ENCODE measurements at places on chromosomes 12 and 14.

GRCh38 chr12:25592725-25593495 lies 39.8 kb upstream of the LMNTD1 start:
- no peak for DNase-seq

GRCh38 chr14:93032421-93032936 lies 83.2 kb downstream of the ITPK1 start:
- no peak for DNase-seq

DNA sequence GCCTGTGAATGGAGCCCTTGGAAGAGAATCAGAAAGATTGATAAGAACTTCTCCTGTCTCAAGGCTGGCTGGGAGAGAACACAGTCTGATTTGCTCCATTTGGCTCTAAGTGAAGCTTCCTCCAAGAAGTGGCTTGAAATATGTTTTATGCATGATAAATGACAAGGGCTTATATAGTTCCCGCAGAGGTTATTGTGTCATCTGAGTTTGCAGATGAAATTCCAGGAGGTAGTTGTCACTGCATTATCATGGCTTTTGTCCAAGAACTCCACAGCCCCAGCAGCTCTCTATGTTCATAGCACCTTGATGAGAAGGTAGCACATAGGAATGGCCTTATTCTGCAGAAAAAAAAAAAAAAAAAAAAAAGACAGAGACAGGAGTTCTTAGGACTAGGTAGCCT lies 108.5 kb downstream of the DACT1 start:
- no peak for DNase-seq

DNA sequence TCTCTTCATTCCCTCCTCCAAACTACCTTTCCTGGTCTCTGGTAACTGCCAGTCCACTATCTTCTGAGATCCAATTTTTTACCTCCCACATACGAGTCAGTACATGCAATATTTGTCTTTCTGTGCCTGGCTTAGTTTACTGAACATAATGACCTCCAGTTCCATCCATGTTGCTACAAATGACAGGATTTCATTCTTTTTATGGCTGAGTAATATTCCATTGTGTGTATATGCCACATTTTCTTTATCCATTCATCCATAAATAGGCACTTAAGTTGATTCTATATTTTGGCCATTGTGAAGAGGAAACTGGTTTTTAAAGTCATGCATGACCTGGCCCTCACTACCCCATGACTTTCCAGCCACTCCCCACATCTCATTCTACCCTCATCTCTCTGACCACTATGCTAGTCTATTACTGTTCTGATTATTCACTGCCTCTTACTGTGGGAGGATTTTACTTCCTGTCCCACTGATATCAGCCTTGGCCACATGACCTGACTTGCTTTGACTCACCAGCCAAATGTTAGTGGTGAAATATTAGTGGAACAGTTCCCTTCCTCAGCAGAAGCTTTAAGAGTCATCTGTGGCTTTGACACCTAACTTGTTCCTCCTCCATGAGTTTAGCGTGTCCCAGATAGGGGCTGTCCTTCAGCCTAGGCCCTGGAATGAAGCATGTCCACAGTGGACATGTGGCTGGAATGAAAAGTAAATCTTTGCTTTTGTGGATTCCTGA lies 52.2 kb downstream of the GOLGA5 start:
- no peak for DNase-seq

DNA sequence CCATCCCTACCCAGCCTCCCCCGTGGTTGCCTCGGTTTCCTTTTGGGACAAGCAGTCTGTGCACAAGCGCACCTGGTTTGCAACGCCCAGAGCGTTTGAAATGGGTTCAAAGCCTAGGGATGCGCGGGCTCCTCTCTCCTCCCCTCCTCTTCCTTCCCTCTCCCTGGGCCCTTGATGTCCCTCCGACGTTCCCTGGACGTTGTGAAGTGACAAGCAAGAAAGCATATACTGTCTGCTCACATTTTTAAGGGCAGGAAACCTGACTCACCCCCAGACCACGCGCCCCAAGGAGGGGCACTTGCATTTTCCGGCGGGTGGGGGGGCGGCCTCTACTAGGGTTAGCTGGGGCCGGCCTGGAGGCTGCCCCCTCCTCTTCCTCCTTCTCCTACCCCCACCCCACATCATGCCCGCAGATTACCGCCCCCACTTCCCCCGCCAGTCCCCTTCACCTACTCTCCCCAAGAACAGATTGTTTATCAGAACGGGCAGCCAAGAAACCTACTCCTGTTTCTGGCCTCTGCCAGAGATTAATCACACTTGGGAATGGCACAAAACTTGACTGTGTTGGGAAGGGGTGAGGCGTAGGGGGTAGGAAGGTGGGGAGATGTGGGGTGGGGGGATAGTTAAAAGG lies 9.5 kb upstream of the IRF2BPL start:
- no peak for DNase-seq

- no peak for DNase-seq
Measured at GRCh38 chr14:30264161-30264560, 294.8 kb upstream of the G2E3 start.

GRCh38 chr12:51127050-51127729 lies 43.8 kb upstream of the CSRNP2 start:
- DNase-seq: no peak

DNA sequence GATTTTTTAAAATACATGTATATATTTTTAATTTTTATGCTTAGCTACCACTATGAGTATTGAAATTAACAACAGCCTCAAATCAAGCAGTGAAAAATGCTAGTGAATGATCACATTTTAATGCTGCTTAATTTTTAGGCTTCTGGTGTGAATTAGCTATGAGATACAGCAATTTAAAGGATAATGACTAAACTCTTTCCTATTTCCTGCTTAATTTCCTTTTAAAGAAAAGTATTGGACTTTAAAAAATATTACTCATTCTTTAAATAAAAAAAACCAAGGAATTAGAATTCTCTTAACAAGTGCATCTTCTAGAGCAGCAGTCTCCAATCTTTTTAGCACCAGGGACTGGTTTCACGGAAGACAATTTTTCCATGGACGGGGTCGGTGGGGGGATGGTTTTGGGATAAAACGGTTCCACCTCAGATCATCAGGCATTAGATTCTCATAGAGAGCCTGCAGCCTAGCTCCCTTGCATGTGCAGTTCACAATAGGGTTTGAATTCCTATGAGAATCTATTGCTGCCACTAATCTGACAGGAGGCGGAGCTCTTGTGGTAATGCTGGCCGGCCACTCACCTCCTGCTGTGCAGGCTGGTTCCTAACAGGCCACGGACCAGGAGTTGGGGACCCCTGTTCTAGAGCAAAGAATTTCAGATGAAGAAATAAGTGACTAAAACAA lies 18.6 kb upstream of the NTN4 start:
- no peak for DNase-seq

- no peak for DNase-seq
Measured at GRCh38 chr14:101454229-101454628, 107.1 kb upstream of the DIO3 start.

Measured in omental fat pad (tissue), 4 donors.